ENCODE measurements at places on chromosomes 6 and 20. TPM values are rescaled to one million over a fixed set of nuclear protein-coding genes. Genes with fewer than 3 reads are reported as not detected.

GRCh38 chr6:41573276-41573675, 27.1 kb downstream of the FOXP4 start:
- DNase-seq, result no peak

DNA sequence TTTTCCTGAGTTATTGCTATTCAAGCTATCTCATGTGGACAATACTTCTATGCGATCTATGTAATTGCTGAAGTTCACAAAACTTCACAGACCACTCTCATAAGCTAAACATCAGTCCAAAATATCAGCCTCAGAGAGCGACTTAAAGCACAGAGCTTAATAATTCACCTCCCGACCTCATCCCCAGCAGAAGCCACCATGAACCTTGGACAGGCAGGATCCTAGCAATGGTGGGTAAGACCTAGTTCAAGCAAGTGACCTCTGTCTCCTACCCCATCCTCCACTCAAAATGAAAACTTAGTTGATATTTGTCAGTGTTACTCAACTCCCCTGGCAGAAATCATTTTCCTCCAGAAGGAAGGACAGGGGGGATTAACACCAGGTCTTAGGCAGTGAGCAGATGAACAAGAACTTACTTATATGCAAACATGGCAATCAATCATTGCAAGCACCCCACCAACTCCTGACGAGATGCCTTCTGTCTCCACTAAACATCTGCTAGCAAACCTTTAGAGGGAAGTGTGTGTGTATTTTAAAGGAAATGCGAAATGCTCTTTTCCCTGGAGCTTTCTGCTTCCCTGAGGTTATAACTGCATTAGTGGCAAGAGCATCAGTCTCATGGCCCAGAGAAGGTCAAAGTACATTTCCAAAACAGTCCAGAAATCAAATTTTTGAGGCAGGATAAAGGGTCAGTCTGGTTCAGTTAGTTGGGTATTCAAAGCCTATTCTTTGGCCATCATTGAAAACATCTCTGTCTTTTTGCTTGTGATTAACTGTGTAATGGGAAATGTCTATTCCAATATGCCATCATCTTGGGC, 90.0 kb downstream of the SLC22A23 start:
- DNase-seq, result no peak

GRCh38 chr6:104710543-104711335, 149.0 kb downstream of the HACE1 start:
- no peak for DNase-seq

- DNase-seq, result no peak
Observed at GRCh38 chr6:108435391-108435790, 125.3 kb upstream of the FOXO3 start.

GRCh38 chr6:16752206-16752866, 8.9 kb downstream of the ATXN1 start:
- no peak for DNase-seq

- DNase-seq, result no peak
Observed at GRCh38 chr20:16615199-16615598, 42.0 kb upstream of the KIF16B start.

DNA sequence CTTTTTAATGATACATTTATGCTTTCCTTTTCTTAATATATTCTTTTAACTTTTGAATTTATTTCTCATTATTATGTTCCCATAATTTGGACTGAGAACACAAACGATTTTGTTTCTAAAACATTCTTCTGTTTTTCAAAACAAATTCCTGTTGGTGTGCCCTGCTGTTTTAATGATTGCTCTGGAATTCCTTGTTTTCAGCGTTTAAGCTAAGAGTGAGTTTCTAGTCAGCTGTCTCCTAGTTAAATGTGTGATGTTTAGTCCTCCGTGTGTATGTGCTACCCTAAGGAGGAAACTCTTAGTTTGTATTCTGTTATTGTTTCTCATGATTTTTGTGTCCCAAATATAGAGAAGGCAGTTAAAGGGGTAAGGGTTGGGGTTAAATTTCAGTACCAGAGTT, 306.1 kb upstream of the RGS17 start:
- no peak for DNase-seq

DNA sequence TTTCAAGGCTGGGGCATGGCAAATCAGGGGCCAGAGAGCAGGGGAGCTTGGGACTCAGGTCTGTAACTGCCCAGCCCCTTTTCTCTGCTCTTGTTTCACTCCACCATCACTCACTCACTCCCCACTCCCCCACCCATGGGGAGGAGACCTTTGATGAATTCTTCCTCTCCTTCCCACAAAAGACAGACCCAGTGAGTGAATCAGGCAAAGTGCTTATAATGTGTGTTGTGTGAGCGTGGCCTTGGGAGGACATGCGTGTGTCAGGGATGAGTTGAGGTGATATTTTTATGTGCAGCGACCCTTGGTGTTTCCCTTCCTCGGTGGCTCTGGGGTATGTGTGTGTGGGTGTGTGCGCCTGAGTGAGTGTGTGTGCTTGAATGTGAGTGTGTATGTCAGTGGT, 1.0 kb upstream of the CUL9 start:
- no peak for DNase-seq

GRCh38 chr6:14487625-14488024, 370.1 kb downstream of the CD83 start:
- no peak for DNase-seq

- no peak for DNase-seq
Observed at GRCh38 chr6:1787894-1788293, 178.2 kb downstream of the FOXC1 start.

GRCh38 chr6:52532457-52532856, 44.4 kb downstream of the TRAM2 start:
- DNase-seq, result no peak

- no peak for DNase-seq
Observed at GRCh38 chr20:23039136-23039875, 4.2 kb downstream of the SSTR4 start.

GRCh38 chr6:163085426-163085825, 329.1 kb upstream of the QKI start:
- DNase-seq, result no peak

RIMS4 gene
- 0.24 TPM for total RNA-seq

CNR1 gene
- total RNA-seq, result 0.32 TPM

PKIB gene
- total RNA-seq, result 0.39 TPM

SPAG4 gene
- total RNA-seq, result 3.3 TPM

POPDC3 gene
- 31.1 TPM for total RNA-seq

TNF gene
- 0.83 TPM for total RNA-seq

BANF2 gene
- not detected for total RNA-seq

AVP gene
- total RNA-seq, result not detected

C20orf204 gene
- total RNA-seq, result 0.40 TPM
